ENCODE measurements at places on chromosomes 13 and 19.

DNA sequence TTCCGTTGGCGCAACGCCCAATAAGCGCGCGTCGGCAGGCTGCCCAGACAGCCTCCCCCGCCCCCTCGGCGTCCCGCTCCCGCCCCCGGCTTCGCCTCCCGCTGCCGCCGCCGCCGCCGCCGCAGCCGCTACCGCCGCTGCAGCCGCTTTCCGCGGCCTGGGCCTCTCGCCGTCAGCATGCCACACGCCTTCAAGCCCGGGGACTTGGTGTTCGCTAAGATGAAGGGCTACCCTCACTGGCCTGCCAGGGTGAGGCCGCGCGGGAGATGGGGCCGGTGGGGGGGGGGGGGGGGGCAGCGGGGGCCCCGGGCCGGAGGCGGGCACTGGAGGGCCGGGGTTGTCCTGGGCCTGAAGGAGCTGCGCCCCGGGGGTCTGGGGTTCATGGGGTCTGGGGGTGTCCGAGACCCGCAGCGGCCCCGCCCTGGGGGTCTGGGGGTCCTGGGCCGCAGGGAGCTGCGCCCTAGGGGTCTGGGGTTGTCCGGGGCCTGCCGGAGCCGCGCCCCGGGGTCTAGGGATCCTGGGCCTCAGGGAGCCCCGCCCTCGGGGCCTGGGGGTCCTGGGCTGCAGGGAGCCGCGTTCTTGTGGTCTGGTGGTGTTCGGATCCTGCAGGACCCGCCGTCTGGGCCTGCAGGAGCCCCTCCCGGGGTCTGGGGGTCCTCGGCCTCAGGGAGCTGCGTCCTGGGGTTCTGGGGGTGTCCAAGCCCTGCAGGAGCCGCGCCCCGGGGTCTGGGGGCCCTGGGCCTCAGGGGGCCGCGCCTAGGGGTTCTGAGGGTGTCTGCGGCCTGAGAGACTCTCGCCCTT is at the start of gene HDGFL2:
Gene HDGFL2, plus strand, starts transcription at position 124 of the 801 bp plus-strand sequence. Its CDS starts 54 bp downstream, at position 178.
- no peak for DNase-seq

DNA sequence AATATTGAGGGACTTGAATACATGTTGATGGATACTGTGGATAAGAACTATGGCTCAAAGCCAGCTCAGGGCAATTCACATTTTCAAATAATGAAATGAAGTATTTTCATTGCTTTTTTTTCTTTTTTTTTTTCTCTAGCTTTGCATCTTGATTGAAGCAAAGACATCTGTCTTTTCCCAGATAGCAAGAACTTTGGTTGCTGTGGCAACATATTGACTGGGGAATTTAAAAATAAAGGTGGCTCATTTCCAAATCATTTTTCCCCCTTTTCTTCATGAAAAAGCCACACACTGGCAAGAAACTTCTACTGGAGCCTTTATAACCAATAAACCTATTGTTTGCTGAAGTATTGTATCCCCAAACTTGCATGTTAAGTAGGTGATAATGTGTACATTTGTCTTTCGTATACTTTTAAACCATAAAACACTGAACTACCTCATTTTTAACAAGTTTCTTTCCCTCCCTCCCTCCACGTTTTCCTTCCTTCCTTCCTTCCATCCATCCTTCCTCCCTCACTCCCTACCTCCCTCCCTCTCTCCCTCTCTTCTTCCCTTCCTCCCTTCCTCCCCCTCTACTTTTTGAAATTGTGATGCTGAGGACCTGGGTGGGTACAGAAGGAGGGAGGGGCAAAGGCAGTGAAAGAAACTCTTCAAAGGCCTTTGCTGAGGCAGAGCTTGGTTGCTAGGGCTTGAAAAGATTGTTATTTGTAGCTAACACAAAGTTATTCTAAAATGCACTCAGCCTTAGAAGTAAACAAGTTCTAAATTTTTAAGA is 343.5 kb upstream of the SPRY2 start:
- DNase-seq: no peak

GRCh38 chr13:105994340-105994739 is 541.1 kb downstream of the EFNB2 start:
- no peak for DNase-seq

DNA sequence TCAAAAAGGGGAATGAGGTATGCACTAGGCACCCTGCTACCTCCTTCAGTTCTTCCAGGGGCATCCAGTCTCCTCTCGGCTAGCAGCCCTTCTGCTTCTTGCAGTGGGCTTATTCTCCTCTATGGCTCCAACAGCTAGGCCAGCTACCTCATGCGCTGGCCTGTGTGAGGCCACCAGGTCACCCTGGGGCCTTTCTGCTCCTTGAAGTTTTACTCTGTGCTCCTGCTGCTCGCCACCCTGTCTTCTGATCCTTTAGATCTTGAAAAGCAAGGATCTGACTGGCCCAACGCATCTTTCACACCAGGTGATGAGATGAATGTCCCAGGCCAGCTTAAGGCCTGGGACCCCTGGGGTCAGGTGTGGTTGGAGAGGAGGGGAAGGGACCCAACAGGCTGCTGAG is 66.2 kb downstream of the RUBCNL start:
- no peak for DNase-seq

DNA sequence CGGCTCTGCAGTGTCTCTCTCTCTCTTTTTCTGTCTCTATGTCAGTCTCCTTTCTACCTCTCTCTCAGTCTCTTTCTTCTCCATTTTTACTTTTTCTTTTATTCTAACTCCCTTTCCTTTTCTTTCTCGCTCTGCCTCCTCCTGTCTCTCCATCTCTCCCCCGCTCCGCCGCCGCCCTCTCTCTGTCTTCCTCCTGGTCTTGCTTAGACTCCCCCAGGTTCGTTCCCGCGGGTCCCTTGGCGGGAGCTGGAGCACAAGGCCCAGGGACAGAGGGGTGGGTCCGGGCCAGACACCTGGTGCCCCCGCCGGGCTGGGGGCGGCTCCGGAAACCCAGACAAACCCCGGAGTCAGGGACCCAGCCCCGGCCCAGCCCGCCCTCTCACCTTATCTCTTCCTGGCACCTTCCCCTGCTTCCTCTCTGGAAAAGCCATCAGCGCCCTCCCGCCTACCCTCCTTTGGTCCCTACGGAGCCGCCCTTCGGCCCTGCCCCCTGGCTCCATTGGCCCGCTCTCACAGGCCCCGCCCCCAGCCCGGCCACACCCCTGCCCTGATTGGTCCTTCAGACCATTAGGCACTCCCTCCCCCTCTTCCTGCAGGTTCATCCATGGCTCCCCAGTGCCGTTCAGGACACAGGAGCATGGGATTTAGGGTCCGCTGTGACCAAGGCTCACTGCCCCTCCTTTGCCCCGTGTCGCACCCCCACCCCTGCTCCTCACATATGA is 15.4 kb upstream of the NOP53 start:
- DNase-seq: no peak

- peak; percentile 23 for DNase-seq
Measured at GRCh38 chr13:111177081-111177711, 62.1 kb downstream of the ARHGEF7 start.

DNA sequence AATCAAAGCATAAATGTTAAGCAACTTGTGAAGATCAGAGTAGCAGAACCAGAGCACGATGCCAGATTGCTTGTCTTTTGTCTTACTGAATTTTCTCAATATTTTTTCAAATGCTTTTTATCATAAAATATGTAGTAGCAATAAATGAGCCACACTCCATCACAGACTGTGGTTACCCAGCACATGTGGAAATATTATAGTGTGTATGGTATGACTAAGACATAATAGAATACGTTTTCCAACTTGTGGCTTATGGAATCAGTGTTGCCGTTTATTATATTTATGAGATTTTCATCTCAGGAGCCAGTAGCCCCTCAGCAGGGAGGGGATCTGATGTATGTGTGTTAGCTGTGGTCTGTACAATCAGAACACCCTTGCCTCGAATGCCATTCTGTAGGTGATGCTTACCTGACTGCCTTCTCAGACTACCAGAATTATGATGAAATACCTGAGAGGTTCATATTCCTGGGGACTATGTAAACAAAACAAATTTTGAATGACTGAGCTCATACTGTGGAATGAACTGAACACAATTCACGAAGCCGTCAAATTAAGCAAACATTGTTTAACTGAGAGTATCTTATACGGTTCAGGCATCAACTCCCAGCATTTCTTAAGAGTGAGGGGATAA is 1.9 kb downstream of the SCEL start:
- no peak for DNase-seq

Measured in NCI-H2081 (cell line).